ENCODE measurements at places on chromosomes 5 and 9.

- no peak for DNase-seq
Measured at GRCh38 chr5:147752033-147752432, 30.5 kb downstream of the JAKMIP2 start.

- no peak for DNase-seq
Measured at GRCh38 chr5:154840435-154841272, 9.7 kb downstream of the FAXDC2 start.

GRCh38 chr5:57422993-57423392 is 59.6 kb downstream of the ACTBL2 start:
- DNase-seq, result no peak

GRCh38 chr9:114995681-114996221 is 65.4 kb upstream of the TNFSF8 start:
- no peak for DNase-seq

GRCh38 chr5:78734094-78734845 is 85.7 kb upstream of the LHFPL2 start:
- no peak for DNase-seq

DNA sequence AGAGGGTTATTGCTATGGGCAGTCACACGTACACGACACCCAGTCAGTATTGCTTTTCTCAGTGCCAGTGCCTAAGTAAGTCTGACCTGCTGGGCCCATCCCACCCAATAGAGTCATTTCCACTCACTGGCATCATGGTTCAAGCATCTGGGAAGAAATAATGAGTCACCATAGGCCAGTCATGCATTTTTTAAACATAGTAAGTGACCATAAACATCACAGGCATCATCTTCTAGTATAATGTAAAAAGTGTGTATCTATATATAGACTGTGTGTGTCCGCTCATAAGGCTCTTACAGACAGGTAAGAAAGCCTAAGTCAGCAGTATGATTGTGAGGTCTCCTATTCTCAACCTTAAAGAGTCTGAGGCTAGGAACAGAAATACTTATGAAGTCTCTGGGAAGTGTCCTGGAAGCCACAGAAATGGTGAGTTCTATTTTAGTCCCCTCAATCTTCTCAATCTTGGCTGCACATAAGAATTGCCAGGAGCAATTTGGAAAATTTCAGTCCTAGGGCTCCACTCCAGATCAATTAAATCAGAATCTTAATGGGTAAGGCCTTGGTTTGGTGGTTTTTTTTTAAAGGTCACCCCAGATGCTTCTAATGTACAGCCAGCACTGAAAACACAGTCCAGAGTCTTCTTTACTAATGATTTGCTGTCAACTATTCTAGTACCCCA is 65.2 kb downstream of the ZNF366 start:
- DNase-seq, result no peak

DNA sequence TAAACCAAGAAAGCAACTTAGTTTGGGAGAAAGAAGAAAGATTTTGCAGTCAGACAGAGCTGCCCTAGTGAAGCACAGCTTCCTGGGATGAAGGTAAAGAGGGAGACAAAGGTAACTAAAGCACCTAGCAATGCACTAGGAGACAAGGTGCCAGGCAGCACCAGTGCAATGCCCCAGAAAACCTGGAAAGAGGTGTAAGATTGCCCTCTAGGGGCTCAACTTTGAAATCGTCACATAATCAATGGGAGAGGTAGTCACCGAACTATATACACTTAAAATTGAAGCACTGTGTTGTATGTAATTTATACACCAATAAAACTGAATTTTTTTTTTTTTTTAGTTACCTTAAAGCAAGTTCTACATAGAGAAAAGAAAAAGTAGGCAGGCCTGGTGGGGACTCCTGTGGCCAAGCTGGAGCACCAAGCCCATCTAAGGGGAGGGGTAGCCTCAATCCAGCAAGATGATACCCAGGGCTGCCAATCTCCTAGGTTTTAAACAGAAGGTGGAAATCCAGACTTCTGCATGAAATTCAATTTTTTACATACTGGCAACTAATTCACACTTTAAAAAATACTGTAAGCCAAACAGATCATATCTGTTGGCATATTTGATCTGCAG is 48.2 kb downstream of the CDK5RAP2 start:
- DNase-seq, result no peak

DNA sequence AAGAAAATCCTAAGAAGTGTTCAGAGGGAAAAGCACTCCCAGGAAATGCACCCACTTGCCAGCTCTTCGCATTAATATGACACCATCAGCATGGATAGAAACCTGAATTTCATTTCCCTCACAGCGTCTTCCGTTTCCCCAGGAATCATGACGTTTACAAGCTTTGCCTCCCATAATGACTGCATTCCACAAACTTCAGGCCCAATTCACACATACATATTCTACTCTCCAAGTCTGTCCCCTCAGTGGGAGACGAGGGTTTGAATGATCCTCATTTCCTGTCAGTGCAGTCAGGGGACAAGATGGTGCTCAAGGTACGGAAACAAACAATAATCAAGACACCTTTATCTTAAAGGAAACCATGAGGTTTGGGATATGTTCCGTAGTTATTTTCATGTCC is 44.9 kb upstream of the MAN2A1 start:
- no peak for DNase-seq

DNA sequence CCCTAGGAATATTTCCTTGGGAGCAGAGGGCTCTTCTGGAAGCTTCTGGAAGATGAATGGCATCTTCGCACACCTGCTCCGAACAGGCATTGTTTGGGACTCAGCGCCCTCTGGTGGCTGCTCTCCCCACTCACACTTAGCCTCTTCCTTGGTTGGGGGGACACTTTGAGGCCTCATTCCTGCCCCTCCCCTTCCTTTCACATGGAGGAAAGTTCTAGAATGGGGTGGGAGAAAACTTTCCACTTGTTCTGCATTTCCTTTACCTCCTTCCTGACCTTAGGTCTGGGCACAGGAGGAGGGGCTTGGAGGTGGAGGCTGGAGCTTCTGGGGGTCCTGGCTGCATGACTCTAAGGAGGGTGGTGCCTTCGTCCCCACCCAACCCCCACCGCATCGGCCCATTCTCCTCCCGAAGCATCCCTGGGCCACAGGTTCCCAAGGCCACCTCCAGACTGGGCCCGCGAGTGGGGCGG is 19.3 kb upstream of the SMIM32 start:
- peak; percentile 27 for DNase-seq

DNA sequence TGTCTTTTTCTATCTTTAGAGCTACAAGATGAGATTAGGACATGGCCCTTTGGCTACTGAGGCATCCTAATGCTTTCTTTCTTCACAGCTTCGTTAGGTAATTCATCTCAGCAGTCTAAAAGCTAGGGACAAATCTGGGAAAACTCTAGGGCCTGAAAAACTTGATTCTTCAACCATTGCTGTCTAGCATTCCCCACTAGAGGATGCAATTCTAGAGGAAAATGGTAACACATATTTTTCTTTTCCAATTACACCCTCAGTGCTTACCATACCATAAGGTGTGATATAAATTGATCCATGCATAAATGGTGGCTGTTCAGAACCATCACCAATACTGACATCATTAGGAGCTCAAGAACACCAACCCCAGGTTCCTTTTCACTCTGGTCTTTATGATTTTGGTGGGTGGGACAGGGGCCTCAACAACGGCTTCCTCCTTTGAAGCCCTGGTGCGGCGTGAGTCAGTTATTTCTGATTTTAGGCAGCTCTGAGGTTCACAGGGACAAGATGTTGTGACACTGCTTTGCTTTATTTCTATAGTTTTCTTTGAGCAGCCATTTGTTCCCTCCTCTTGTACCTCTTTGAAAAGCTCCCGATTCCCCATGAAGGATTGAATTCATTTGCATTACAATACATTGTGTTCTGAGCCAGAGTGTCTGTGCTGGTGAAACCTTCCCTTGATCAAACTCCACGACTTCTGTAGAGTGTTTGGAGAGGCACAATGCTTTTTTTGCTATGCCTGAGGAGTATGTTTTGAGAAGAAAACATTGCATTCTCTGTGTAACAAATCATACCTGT is 526.0 kb upstream of the TRPC7 start:
- no peak for DNase-seq

- DNase-seq, result no peak
Measured at GRCh38 chr5:74969726-74970125, 82.6 kb downstream of the GCNT4 start.

- DNase-seq, result no peak
Measured at GRCh38 chr9:68428481-68428880, 72.1 kb downstream of the PGM5 start.

GRCh38 chr5:1768283-1769000 is 31.2 kb downstream of the MRPL36 start:
- DNase-seq, result no peak

GRCh38 chr5:76592692-76593091 is 30.5 kb downstream of the F2RL2 start:
- DNase-seq, result no peak

DNA sequence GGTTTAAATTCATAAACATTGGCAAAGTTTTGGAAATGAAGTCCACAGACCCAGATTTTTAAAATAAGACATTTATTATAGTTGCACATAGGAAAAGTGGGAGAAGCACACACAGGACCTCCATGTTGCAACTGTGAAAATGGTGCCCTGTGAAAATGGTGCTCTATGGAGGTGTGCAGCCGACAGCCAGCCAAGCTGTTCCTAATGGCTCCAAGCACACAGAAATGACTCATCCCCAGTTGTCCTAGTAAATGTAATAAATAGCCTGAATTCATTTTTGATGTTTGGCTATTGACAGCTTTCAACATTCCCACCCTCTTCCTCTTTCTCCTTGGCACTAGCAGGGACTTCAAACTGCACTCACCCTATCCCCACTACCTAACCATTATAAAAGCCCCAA is 590.9 kb downstream of the CAAP1 start:
- DNase-seq, result no peak

All from stimulated activated CD8-positive, alpha-beta memory T cell treated with anti-CD3 and anti-CD28 coated beads, Interleukin-2, amount 100 ng/mL, for 48 hours (primary cell).